ENCODE measurements at places on chromosomes 2 and 18.

- DNase-seq = no peak
These were observed 801.4 kb upstream of the ZEB2 start for GRCh38 chr2:145321344-145321743.

DNA sequence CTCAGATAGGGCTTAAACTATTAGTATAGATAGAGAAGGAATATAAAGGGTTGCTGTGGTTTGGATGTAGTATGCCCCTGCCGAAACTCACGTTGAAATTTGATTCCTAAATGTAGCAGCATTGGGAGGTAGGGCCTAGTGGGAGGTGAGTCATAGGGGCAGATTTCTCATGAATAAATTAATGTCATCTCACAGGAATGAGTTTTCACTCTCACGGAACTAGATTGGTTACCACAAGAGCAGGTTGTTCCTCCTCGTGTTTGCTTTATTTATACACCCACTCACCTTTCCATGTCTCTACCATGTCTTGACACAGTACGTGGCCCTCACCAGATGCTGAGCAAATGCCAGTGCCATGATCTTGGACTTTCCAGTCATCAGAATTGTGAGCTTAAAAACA is 218.2 kb downstream of the RBM43 start:
- DNase-seq = no peak

DNA sequence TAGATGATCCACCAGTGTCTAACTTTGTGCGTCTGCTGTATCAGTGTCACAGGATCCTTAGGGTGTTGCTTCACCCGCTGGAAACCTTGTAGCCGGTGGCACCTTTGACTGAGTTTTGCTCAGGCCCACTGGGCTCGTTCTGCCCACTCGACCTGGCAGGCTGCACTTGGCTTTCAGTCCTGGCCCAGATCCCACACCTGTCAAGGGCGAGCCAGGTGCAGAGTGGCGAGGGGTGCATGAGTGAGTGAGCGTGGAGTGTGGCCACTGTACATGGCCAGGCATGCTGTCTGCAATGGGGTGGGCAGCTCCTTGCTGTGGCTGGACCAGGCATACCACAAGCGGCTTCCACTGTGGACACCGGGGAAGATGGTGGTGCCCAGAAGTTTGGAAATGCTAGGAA is 179.0 kb downstream of the FAM210A start:
- no peak for DNase-seq

- DNase-seq = no peak
These were observed 194.5 kb upstream of the LRRTM1 start for GRCh38 chr2:80499095-80499494.

- DNase-seq = no peak
These were observed 6.9 kb downstream of the TWIST2 start for GRCh38 chr2:238854699-238855229.

DNA sequence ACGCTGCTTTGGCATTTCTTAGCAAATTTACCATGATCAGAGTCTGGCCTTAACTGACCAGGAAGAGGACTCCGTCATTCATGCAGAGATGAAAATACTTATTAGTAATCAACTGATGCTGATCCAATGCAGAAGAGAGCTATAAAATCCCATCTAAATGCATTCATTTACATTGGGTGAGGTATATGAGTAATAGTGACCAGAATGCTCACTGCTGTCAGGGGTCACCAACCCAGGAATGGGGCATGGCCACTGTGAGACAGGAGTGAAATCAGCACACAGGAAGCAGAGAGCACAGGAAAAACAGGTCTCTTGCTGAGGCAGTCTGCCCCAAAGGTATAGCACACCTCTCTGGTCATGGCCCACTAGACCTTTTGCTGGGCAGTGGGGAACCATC is 68.1 kb upstream of the TMEM247 start:
- no peak for DNase-seq

DNA sequence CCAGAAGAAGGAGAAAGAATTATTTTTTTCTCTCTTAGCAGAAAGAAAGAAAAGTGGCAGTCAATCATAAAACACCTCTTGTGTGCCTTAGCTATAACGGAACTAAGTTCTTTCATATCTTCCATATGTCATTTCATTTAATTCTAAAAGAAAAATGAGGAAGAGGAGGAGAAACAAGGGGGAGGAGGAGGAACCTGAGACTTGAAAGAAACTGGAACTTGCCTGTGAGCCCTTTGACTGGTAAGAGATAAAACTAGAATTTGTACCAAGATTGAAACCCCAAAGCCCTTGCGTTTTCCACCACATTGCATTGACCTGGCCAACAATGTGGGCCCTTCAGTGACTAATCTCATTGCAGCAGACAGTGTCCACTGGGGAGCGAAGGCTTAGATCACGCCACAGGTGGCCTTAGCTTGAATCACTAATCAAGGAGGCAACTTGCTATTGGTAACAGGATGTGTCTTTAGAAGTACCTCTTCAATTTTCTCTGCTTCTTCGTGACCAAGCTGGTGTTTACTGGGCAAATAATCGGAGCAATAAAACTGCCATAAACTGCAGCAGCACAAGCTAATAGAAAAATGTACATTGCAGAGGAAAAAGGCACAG is 307.9 kb downstream of the CLIP4 start:
- DNase-seq = no peak
